ENCODE measurements at places on chromosomes 13 and 19.

DNA sequence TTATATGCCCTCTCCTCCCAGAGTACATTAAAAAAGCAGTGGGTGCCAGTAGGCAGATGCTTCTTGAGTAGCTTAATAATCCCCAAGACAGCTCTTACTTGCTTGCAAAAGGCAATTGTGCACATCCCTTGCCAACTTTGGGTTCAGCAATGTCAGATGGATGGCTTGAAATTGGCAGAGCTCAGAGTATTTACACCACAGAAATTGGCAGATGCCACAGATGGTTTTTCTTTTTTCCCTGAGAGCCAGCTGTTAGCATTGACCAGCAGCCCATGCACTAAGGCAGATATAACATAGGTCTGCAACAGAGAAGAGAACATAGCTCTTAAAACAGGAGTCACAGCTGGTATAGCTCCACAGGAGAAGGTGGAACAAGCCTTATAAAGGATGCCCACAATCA, 18.4 kb upstream of the RNASEH2B start:
- no peak for DNase-seq

- peak; percentile 23 for DNase-seq
Observed at GRCh38 chr13:73835138-73835721, 299.0 kb downstream of the KLF12 start.

DNA sequence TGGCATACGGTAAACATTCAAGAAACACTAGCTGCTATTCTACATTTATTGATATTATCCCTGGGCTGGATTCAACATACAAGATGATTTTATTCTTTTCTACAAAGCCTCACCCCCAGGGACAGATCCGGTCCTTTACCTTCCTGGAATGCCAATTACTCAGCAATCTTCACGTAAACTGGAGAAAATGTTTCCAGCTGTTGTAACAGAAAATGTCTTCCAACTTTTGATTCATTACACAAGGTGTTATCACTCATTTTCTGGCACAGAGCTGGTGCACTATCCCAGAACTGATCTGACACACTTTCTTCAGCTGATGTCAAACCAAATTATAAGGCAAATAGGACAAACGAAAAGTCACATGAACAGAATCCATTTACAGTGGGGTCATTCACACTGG, 33.1 kb downstream of the DCLK1 start:
- DNase-seq: no peak

GRCh38 chr13:31037874-31038500, 105.5 kb downstream of the TEX26 start:
- no peak for DNase-seq

DNA sequence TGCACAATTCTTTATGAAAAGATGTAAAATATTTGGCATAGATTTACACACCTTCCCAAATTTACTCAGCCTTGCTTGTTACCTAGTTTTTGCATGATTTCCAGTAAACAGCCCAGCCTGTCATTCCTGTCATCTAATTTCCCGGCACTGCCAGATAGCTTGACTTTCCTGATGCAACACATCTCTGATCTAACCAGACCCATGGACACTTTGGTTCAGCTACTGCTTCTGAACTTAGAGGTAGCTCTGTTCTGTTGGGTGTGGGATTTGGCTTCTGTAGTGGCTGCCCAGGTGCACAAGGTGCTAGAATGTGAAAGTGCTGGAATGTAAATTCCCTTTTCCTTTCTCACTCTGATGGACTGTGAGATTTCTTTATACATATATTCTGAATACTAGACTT, 1033.5 kb downstream of the SLITRK1 start:
- no peak for DNase-seq

DNA sequence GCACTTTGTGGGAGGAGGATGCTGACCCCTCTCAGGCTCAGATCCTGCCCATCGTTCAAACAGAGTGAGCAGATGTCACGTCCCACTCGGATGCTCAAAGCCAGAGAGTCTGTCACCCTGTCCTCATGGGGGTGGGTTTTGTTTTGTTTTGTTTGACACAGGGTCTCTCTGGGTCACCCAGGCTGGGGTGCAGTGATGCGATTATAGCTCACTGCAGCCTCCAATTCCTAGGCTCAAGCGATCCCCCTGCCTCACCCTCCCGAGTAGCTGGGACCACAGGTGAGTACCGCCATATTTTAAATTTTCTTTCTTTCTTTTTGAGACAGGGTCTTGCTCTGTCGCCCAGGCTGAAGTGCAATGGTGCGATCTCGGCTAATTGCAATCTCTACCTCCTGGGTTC, 4.0 kb downstream of the ADGRE2 start:
- DNase-seq: no peak

GRCh38 chr19:44640518-44640917, 3.2 kb upstream of the PVR start:
- no peak for DNase-seq

- DNase-seq: no peak
Observed at GRCh38 chr19:1720237-1720636, 33.1 kb upstream of the ONECUT3 start.

GRCh38 chr19:10858204-10858828, 10.1 kb downstream of the C19orf38 start:
- no peak for DNase-seq

DNA sequence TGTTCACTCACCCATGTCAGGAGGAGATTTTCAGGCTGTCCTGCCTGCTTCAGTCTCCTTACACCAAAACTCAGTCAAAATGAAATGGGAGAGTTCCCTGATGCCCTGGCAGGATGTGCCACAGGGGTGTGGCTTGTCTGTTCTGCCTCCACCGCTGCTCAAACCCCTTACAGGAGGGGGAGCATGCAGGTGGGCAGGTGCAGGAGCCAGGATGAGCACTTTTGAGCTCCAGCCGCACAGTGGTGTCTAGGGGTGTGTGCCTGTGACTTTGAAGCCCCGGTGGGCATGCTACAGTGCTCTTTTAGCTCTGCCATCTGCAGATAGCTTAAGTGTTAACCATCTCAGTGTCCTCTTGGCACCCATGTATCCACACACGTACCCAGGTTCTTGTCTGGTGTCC, 71.9 kb upstream of the IPO5 start:
- DNase-seq: no peak

DNA sequence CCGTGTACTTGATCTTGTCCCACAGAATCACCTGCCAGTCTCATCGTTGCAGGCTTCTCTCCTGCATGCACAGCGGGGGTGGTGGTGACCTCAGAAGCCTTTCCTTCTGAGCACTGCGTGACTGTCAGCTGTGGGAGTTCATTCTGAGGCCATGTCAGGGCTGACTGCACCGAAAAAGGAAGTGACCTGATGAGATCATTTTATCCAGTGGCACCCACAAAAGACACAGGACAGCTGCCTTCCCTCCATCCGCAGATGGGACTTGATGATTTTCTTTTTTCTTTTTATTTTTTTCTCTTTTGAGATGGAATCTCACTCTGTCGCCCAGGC, 89.7 kb downstream of the RAB20 start:
- DNase-seq: no peak

- DNase-seq: no peak
Observed at GRCh38 chr19:10920781-10921180, 7.7 kb downstream of the YIPF2 start.
